H9 (cell line): ENCODE measurements at places on chromosomes 13 and 19. TPM values are rescaled to one million over a fixed set of nuclear protein-coding genes. Genes with fewer than 3 reads are reported as not detected.

Gene LHB
- total RNA-seq = not detected in 2 replicates

- no peak for DNase-seq
These were observed 2.2 kb downstream of the NDFIP2 start for GRCh38 chr13:79483086-79483706.

Gene CEACAM16
- not detected in 2 replicates for total RNA-seq

DNA sequence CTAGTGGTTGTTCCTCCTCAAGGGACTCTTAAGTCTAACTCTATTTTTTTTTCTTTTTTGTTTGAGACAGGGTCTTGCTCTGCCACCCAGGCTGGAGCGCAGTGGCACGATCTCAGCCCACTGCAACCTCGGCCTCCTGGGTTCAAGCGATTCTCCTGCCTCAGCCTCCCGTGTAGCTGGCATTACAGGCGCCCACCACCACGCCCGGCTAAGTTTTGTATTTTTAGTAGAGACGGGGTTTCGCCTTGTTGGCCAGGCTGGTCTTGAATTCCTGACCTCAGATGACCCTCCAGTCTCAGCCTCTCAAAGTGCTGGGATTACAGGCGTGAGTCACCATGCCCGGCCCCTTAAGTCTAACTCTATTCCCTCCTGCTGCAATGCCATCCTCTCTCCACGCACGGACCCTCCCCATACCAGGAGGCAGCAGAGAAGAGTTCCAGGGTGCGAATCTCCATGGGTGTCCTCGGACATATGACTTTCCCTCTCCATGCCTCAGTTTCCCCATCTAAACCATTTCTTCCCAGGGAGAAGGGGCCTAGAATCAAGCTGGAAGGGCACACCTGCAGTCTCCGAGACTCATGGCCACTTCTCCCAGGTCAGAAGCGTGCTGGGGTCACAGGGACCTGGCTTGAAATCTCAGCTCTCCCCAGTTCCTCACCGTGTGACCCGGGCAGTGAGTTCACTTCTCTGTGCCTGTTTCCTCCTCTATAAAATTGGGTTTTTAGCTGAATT lies 6.0 kb upstream of the BCL3 start:
- DNase-seq = no peak

Gene SULT2B1
- 1.3 and 1.7 TPM in 2 replicates for total RNA-seq

- no peak for DNase-seq
These were observed 534.5 kb downstream of the KCTD12 start for GRCh38 chr13:76351541-76352229.

DNA sequence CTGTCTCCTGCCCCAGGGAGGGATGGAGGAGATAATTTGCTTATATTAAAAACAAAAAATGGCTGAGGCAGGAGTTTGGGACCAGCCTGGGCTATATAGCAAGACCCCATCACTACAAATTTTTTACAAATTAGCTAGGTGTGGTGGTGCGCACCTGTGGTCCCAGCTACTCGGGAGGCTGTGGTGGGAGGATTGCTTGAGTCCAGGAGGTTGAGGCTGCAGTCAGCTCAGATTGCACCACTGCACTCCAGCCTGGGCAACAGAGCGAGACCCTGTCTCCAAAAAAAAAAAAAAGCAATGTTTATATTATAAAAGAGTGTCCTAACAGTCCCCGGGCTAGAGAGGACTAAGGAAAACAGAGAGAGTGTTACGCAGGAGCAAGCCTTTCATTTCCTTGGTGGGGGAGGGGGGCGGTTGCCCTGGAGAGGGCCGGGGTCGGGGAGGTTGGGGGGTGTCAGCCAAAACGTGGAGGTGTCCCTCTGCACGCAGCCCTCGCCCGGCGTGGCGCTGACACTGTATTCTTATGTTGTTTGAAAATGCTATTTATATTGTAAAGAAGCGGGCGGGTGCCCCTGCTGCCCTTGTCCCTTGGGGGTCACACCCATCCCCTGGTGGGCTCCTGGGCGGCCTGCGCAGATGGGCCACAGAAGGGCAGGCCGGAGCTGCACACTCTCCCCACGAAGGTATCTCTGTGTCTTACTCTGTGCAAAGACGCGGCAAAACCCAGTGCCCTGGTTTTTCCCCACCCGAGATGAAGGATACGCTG lies 184.0 kb downstream of the KDM4B start:
- no peak for DNase-seq

Gene C1QTNF9B
- not detected in 2 replicates for total RNA-seq

- DNase-seq = no peak
These were observed 6.4 kb downstream of the ANGPTL4 start for GRCh38 chr19:8370176-8371010.

Gene ANGPTL4
- 1.9 and 2.5 TPM in 2 replicates for total RNA-seq

- no peak for DNase-seq
These were observed 66.8 kb downstream of the FNDC3A start for GRCh38 chr13:49042476-49042875.

DNA sequence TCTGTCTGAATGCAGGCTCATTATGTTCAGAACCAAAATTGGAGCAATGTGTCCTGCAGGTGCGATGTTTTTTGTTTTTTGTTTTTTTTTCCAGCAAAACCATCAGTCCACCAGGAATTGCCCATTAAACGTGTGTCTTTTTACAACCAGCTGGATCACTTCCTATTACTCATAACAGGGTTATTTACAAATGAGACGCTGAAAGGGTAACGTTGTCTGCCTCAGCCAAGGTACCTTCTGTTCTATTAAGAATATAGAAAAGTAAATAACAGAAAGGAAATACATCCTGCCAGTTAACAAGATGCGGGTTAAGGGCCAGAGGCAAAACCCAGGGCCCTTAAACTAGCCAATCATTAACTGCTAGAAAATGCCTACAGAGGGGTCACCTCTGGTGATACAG lies 590.4 kb downstream of the TBC1D4 start:
- DNase-seq = no peak

- peak; percentile 92 for DNase-seq
These were observed 2.9 kb upstream of the LTBP4 start for GRCh38 chr19:40598121-40598917.

GRCh38 chr13:93562676-93563075 lies 336.1 kb downstream of the GPC6 start:
- no peak for DNase-seq

Gene ONECUT3
- 0.04 and 0.07 TPM in 2 replicates for total RNA-seq

Gene PEX11G
- total RNA-seq = 2.4 and 2.8 TPM in 2 replicates

- peak; percentile 91 for DNase-seq
These were observed 1.9 kb downstream of the GTPBP3 start for GRCh38 chr19:17339088-17339741.

Gene URAD
- not detected in 2 replicates for total RNA-seq

Gene UPF3A
- total RNA-seq = 81.8 and 85.0 TPM in 2 replicates

- no peak for DNase-seq
These were observed 10.5 kb downstream of the PMIS2 start for GRCh38 chr19:35596366-35596999.

Gene NOTCH3
- 164 and 165 TPM in 2 replicates for total RNA-seq

Gene FBN3
- 24.9 and 31.0 TPM in 2 replicates for total RNA-seq

Gene SLITRK6
- not detected in 2 replicates for total RNA-seq

- no peak for DNase-seq
These were observed 10.4 kb upstream of the F2RL3 start for GRCh38 chr19:16878181-16878965.

GRCh38 chr13:49858178-49858856 lies 65.8 kb upstream of the KPNA3 start:
- no peak for DNase-seq

DNA sequence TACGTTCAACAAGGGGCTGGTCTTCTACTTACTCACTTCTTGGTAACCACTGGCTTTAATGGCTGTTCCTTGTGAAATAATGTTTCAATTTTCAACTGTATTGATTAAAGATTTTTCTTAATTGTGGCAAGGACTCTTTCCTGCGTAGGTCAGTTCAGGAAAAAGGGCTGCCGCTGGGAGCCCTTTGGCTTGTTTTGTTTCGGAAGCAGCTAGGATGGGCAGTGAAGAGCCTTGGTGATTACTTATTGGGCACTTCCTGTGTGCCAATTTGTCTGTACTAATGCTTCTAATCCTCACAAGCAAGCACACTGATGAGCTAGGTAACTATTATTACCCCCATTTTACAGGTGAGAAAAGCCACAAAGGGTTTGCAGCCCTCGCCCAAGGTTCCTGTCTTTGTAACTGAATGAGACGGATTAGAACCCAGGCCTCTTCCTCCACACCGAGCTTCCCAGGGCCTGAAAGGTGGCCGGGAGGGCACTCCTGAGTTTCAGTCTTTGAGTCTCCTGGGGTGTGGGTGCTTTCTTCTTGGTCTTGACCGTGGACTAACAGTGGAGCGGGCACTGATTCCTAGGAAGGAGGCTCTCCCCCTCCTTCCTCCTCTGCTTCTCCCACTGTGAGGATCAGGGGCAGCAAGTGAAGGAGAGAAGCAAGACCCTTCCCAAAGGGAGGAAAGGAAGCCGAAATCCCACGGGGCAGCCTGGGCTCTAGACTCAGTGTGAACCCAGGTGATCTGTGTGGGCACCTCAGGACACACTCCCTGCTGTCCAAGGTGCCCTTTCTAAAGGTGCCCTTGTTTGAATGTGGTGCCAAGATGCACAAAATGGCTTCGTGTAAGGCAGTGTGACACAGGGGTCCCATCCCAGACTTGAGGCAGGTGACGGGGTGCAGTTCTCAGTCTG lies 3.7 kb downstream of the COL4A2 start:
- peak; percentile 14 for DNase-seq

DNA sequence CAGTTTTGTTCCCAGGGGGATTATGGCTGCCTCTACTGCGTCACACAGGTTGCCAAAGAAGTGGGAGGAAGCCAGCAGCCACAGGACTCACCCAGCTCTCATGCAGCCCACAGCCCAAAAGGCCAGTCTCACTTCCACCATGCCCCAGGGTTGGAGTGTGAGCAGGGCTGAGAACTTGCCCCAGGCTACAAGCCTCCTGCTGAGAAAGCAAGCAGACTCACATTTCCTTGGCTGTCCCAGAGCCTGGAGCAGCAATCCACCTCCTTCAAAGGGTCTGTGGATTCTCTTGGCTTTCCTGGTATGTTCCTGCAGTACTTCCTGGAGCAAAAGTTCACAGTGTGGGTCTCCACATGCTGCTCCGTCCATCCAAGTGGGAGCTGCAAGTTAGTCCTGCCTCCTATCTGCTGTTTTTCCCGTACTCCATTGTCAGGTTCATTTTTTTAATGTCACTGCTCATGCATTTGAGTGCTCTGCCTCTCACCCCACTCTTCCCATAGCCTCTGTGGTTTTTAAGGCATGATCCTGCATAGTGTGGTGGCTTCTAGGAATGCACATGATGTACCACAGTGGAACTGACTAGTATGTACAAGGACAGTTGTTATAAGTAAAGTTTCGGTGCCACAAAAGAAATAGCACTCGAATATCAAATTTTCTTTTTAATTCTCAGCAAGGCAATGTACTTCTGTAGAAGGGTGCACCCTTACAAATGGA lies 56.2 kb upstream of the ARHGEF7 start:
- peak; percentile 49 for DNase-seq

GRCh38 chr19:54707962-54708361 lies 16.3 kb upstream of the KIR3DL3 start:
- no peak for DNase-seq

DNA sequence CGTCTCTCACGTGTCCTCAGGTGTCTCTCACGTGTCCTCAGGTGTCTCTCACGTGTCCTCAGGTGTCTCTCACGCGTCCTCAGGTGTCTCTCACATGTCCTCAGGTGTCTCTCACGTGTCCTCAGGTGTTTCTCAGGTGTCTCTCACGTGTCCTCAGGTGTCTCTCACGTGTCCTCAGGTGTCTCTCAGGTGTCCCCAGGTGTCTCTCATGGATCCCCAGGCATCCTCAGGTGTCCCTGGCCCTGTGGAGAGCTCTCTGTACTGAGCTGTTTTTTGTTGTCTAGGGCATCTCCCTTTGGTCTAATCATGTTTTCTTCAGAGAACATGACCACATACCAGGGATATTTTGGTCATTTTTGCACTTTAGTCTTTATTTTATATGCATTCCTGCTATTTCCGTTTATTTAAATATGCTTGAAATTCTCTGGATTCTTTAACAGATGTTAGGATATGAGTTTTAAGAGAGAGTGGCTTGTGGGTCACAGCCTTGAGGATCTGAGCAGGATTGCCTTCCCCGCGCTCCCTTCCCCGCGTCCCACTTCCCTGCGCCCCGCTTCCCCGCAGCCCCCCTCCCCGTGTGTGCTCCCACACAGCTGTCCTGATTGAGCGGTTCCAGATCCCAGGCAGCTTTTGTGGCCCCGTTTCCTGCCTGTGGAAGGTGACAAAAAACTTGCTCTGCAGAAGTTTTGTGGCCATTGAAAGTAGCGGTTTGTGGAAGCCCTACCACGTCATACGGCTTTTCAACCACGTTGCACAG lies 31.9 kb downstream of the ATP4B start:
- no peak for DNase-seq

Gene PRR22
- total RNA-seq = 7.1 and 8.1 TPM in 2 replicates

DNA sequence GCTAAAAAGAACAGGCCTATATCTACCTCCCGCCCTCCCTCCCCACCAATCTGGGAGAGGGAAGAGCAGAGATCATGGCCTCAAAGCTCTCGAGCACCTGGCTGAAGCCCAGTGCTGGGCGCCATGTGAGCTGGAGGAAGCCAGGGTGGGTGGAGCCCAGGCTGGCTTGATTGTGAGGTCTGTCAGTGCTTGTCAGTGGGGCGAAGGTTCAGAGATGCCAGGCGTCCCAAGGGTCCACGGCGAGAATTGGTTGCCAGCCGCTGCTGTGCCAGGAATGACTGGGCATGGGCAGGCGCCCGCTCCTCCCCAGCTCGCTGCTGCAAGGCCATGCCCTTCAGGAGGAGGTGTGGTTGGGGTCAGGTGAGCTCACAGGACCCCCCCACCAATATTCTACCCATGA lies 11.5 kb downstream of the BEST2 start:
- no peak for DNase-seq

DNA sequence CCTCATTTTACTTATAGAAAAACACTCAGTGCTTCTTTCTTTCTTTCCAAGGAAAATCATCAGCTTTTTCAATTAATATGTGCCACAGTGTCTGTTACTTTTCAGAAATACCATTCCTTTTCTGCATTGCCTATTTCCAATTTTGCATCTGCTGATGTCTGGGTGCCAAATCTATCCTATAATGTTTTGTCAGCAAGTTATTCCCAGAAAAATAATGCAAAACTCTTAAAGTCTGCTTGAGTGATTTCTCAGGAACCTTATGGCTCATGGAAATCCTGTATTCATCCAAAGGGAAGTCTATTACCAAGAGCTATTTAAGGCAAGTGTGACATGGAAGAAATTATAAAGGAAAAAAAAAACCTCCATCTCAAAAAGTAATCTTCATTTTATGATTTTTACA lies 224.4 kb downstream of the FGF14 start:
- DNase-seq = no peak

GRCh38 chr13:27440408-27440807 lies 10.0 kb downstream of the MTIF3 start:
- no peak for DNase-seq

- no peak for DNase-seq
These were observed 372.1 kb downstream of the LIG4 start for GRCh38 chr13:107843281-107843680.

Gene ATXN8OS
- not detected in 2 replicates for total RNA-seq

GRCh38 chr13:66780814-66781213 lies 449.3 kb downstream of the PCDH9 start:
- DNase-seq = no peak
